ENCODE measurements at places on chromosomes 7 and 10. TPM values are rescaled to one million over a fixed set of nuclear protein-coding genes. Genes with fewer than 3 reads are reported as not detected.

The NPSR1 gene
- not detected for total RNA-seq

The TMEM184A gene
- not detected for total RNA-seq

The GPER1 gene
- total RNA-seq, result 0.42 TPM

The SLC35G1 gene
- 1.7 TPM for total RNA-seq

The TFPI2 gene
- not detected for total RNA-seq

The GDF10 gene
- total RNA-seq, result not detected

The ZP3 gene
- 1.7 TPM for total RNA-seq

The HYCC1 gene
- total RNA-seq, result 14.6 TPM

The CSTF2T gene
- 25.5 TPM for total RNA-seq

The STK31 gene
- 0.52 TPM for total RNA-seq

The NET1 gene
- total RNA-seq, result 24.6 TPM

The NUP42 gene
- total RNA-seq, result 18.9 TPM

The ANK3 gene
- total RNA-seq, result 73.0 TPM

The NRG3 gene
- not detected for total RNA-seq

The ADCYAP1R1 gene
- total RNA-seq, result under 0.01 TPM

The PRSS1 gene
- 0.73 TPM for total RNA-seq

The RGS10 gene
- 181 TPM for total RNA-seq
